ENCODE measurements at places on chromosomes 2 and 18. TPM values are rescaled to one million over a fixed set of nuclear protein-coding genes. Genes with fewer than 3 reads are reported as not detected.
A peak's percentile ranks its signal among the peaks of the same experiment; 100 is the strongest.

DNA sequence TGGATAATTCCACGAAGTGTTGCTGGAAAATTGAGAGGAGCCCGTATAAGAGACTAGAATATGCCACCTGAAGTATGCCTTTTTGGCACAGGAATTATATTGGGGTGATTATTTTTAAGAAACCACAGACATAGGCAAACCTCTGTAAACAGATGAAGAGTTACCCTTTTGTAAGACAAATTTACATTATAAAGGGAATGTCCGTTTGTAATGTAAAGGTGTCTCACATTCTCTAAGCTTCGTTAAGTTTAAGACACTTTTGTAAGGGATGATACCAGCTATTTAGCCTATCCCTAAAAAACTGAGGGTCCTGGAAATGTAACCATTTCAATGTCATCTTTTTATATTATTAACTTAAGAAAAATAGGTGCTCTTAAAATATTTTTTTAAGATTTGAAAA is 432.8 kb upstream of the SYT4 start:
- DNase-seq: no peak

DNA sequence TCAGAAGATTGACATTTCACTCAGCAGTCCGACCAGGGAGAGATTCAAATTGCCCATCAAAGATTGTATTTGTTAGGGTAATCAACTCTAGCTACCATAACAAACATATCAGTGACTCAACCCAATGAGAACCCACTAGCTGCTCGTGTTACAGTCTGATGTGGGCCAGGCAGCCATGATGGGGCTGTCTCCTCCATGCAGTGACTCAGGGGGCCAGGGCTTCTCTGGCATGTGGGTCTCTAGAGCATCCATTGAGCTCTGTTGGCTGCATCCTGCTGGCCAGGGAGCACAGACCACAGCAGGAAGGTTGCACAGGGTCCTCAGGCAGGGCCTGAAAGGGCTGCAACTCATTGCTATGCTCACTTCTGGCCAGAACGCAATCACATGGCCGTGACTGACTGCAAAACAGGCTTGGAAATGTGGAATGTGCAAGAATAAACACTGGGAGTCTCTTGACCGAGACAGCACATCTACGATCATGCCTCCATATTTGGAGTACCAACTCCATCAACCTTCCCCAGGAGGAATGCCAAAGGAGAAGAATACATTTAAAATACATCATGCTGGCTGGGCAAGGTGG is 216.8 kb downstream of the EIPR1 start:
- DNase-seq: no peak

GRCh38 chr2:106970471-106971261 is 84.7 kb upstream of the ST6GAL2 start:
- no peak for DNase-seq

DNA sequence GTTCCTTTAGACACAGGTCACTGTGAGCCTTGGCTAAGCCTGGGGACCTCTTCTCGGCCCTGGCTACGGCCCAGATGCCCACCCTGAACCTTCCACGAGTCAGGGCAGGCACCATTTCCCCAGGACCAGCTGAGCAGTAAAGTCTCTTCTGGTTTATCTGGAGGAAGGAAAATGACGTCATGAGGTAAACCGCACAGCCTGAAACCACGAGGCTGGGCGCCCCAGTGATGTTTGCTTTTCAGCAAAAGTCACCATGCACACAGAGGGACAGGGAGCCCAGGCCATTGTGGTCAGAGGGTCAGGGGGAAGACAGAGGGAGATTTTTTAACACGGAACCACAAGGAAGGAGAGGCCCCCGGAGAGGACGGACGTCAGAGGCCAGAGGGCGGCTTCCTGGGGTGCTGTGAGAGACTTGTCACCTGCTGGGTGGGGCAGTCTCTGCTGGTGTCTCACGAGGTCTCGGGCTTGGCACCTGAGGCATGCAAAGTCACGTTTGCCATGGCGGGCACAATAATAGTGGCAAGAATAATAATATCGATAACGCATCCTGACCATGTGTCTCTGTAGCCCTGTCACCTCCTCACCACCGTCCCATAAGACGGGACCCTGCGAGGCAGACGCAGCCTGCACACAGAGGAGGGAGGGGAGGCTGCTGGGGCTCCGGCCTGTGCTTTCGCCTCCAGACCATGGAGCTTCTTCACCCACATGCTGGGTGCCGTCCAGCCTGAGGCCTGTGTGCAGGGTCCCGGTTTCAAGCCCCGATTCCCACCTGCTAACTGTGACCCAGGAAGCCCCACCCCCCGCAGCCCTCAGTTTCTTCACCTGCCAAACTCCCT is 33.2 kb upstream of the FOSL2 start:
- DNase-seq: no peak

KYNU gene
- total RNA-seq: 1.4 TPM

FRZB gene
- total RNA-seq: 1.1 TPM

DNA sequence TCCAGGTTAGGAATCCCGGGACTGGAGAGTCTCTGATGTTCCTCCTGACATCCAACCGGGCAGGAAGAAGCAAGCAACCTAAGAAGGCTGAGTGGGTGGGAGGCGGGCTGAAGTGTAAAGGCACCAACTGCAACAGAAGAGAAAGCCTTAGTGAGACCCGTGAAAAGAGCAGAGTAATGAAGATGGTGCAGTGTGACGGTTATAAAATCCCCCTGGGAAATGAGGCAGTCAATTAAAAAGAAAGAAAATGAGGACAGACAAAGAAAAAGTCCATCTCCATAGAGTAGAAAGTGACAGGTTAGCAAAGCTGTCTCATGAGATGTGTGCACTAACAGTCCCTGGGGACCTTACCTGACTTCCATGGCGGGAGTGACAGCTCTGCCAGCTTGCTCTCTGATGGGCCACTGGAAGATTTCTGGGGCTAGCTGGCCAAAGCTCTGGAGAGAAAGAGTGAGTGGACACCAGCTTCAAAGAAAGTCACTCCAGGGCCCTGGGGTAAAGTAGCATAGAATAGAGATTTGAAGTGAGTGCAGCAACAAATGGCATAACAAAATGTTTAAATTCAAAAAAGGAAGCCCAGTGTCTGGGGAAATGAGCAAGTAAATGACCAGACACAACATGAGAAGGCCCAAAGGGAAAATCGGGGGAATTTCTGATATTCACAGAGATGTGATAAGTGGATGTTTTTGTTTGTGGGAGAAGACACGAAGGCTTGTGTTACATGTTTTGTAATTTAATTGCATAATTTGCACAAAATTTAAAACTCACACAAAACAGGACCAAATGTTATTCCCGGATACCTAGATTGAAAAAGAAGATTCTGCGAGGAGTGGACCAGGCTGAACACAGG is 44.1 kb upstream of the IGFBP2 start:
- no peak for DNase-seq

DNA sequence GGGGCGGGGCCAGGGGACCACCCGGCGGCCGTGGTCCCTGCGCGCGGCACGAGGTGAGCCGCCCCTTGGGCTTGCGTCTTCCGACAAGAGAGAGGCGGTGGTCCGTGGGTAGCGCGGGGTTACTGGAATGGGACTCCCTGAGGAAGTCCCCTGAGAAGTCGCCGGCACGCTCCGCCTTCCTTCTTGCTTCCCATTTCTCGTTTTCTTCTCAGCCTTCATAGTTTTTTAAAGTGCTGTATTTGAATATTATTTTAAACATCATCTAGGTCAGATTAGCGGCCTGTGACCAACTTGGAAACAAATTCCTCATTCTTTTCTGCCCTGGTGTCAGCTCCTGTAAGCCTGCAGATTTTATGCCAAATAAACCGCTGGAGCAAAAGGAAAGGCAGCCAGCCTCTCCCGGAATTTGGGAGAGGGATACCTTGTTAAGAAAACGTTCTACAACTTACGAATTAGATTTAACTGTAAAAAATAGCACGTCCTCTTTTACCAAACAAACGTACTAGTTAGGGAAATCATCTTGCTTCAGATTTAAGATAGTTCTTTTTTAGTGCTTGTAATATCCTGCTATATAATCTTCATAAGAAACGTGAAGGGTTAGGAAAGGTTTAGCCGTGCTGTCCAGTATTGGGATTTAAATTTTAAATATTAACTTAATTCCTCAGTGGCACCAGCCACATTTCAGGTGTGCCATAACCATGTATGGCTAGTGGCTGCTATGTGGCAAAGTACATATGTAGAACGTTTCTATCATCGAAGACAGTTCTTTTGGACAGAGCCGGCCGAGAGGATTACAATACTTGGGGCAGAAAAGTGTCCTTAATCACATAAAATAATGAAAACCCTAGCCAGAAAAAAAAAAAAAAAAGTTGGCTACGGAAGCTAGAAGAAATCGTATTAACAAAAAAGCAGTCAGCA is 628 bp upstream of the PTPN2 start:
- DNase-seq: no peak

PRKAG3 gene
- total RNA-seq: 0.12 TPM

DPP4 gene
- total RNA-seq: 6.7 TPM

MFSD2B gene
- not detected for total RNA-seq

DNA sequence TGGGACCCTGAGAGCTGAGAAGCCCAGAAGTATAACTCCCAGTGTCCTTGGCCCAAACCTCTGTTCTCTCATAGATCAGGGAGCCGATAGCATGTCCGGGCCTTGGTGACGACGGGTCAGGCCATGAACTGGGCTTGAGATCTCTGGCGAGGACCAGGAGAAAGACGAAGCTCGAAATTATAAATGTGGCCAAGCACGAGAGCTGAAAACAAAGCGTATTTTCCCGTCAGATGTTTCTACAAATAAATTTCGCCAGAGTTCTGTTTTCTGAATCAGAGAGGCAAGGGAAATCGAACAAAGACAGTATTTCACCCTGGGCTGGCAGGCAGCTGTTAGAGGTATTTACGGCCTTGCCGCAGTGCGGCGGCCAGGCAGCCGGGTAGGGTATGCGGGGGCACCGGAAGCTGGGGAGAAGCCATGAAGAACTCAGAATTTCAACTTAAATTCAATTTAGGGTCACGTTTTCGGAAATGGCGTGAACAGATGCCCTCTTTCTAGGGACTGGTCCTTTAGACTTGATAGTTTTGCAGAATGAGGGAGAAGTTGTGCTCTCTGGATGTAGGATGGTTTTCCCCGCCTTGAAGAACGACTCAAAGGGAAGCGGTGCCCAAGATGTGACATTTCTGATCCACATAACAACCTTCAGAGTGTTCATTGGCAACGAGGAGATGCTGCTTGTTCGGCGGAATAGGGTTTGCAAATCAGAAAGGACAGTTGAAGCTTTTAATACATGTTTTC is 9.6 kb downstream of the HOXD8 start:
- DNase-seq: no peak

- no peak for DNase-seq
Observed at GRCh38 chr2:181761175-181761574, 80.9 kb upstream of the NEUROD1 start.

EMILIN1 gene
- 15.7 TPM for total RNA-seq

- DNase-seq: peak; percentile 43
Observed at GRCh38 chr2:45675263-45675812, 23.9 kb downstream of the PRKCE start.

DNA sequence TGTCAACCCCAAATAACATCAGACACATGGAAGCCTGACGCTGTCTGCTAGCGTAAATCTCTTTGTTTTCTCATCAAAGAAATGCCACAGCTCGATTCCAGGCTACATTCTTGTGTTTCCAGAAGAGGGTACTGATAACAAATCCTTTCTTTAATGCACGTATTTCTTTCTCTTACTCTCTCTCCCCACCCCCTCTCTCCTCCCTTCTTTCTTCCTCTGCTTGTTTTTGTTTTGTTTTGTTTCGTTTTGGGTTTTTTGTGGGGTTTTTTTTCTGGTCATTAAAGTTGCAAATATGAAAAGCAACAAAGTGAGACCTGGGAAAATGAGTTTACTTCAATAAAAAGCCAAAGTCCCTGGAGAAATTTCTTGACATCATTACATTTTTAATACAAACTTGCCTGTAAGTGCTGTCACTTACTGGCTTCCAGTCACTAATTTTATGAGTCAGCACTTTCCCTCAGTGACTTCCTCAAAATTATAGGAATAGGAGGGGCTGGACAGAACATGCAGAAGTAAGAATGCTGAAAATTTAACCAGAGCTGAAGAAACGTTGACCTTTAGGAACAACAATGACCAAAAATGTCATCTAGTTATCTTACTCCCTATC is 106.7 kb upstream of the NABP1 start:
- no peak for DNase-seq

- DNase-seq: no peak
Observed at GRCh38 chr2:25402477-25402876, 60.8 kb upstream of the DNMT3A start.

DNA sequence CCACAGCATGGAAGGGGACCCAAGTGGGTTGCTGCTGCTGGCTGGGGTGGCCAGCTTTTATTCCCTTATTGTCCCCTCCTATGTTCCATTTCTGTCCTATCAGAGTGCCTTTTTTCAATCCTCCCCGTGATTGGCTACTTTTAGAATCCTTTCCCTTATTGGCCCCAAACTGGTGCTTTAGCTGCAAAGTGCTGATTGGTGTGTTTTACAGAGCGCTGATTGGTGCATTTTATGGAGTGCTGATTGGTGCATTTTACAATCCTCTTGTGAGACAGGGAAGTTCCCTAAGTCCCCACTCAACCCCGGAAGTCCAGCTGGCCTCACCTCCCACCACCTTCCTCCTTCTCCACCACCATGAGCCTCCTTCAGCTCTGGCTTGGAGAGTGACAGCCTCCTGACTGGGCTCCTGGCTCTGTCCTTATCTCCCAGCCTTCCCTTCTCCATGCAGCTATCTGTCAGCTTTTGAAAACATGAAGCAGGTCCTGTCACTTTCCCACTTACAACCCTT is 20.7 kb upstream of the PLB1 start:
- DNase-seq: no peak

IL36RN gene
- not detected for total RNA-seq

- peak; percentile 67 for DNase-seq
Observed at GRCh38 chr2:65129286-65129825, 550 bp downstream of the RAB1A start.

DNA sequence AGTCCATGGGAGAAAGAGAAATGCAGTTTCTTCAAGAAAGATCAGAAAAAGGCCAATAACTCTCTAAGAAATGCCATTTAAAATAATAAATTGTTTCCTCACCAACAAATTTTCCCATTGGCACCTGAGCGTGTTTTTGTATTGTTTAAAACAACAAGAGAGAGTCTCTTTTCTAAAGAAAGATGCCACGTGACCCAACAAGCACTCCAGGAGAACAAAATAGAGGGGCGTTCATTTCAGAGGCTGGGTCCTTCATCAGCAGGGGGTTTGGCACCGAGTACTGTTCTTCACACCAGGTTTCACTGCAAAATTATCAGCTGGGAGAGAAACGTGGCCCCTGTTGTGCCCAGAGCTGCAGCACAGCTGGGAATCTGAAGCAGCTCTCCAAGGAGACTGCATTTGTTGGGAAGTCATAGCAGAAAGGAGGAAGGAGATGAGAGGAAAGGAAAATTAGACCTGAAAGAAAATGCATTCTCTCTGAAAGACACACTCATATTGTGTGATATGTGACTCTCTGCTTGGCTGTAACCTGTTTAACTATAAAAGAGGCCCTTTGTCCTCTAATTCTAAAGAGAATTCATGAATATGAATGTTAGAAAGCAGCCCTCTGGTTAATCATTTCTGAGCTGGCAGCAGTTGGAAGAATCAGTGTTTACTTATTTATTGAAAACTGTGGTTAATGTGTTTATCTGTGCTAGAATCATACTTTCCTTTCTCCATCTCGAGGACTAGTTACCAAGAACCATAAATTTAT is 205.3 kb upstream of the CDH20 start:
- no peak for DNase-seq

- no peak for DNase-seq
Observed at GRCh38 chr2:120134263-120134662, 88.9 kb downstream of the TMEM185B start.

All from left ventricle myocardium superior (tissue), 1 donor.